ENCODE measurements at places on chromosomes 11 and 22.

DNA sequence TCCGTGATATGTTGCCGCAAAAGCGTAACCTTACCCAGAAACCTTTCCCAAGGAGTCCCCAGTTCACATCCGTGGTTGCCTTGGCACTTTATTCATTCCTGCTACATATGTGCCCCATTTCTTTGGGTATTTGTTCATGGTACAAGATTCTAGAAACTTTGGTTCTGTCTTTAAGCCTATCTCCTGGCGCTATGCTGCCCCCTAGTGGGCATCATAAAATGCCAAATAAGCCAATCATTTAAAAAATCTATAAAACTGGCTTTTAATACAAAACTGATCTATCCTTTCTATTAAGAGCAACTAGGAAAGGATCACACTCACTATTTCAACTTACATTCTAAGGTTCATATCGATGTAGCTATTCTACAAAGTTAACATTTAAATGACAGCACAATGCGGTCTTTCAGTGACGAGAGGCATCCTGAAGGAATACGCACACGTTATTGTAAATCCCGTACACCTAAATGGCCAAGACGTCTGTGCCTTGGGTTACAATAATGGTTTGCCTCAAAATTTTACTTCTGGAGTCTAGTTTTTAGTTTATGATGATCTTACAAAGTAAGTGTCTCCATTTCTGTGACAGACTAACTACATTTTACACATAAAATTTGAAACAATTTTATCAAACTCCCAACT, 16.2 kb downstream of the PIWIL3 start:
- no peak for DNase-seq

DNA sequence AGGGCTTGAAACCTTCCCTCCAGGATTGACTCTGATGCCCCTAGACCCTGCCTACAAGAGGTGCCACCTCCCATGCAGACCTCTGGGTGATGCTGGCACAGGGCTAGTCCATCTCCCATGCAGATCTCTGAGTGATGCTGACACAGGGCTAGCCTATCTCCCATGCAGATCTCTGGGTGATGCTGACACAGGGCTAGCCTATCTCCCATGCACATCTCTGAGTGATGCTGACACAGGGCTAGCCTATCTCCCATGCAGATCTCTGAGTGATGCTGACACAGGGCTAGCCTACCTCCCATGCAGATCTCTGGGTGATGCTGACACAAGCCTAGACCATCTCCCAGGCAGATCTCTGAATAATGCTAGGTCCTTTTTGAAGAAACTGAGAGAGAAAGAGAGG, 321.7 kb downstream of the NTM start:
- DNase-seq = no peak

DNA sequence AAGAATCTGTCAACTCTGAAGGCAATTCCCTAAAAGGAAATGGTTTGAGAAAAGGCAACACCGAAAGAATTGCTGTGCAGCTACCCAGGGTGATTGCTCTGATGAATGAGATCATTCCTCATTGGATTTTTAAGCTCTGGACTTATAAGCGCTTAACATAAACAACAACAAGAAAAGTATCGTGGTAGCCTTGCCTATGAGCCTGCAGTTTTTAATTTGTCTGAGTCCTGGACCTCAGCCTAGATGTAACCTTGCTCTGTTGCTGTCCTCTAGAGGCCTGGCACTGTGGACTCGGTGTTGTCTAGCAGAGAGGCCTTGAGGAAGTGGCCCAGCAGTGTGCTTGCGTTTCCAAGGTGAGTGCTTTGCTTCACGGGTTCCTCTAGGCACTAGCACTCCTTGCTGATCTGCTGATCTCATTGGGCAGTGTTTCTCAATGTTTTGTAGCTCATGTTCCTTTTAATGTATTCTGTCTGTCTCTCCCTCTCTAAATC, 20.4 kb downstream of the CCDC81 start:
- DNase-seq = no peak

DNA sequence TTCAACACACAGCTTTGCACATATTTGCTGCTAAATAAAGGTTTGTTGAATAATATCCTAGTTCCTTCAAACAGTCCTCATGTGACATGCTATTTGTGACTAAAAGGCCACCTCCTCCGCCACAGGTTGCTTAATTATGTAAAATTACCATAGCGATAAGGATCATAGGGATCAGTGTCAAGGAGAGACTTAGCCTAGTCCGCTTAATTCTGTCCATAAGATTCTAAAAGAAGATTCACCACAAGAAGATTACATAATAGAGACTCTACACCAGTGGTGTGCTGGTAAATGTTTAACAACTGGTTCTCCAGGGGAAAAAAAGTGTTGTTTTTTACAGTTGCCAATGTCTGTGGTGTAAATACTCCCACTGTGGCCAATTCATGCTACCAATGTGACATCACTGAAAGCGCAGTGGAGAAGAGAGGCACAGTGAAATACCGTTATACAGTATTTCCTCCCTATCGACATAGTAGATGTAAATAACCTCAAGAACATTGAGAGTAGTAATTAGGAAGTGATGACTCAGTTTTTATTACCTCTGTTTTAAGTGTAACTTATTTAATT, 4.2 kb upstream of the CHRDL2 start:
- no peak for DNase-seq

- DNase-seq = no peak
Measured at GRCh38 chr11:77968337-77968736, 26.1 kb downstream of the INTS4 start.

DNA sequence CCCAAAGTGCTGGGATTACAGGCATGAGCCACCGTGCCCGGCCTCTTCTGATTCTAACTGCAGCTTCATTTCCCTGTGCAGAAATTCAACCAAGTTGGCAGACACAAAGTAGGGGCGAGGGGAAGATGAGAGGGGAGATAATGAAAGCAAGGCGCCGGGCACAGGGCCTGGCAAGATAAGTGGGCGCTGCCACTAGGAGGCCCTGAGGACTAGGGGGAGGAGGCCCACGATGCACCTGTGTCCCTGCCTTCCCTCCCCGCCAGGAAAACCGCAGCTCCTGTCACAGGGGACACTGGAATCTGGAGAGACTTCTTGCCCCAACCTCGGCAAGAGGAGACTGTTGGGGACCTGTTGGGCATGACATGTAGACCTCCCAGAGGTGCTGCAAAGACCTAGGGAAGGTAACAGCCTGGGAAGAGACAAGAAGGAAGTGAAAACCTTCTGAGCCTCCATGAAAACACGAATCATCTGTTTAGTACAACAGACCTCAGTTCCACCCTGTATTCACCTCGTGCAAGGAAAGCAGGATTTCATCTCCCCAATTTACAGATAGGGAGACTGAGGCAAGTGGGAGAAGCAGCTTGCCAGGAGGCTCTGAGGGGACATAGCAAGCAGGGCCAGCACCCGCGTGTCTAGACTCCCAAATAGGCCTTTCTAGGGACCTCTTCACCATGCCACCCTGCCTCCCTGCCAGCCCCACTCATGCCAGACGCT, 3.1 kb upstream of the LGALS1 start:
- no peak for DNase-seq

DNA sequence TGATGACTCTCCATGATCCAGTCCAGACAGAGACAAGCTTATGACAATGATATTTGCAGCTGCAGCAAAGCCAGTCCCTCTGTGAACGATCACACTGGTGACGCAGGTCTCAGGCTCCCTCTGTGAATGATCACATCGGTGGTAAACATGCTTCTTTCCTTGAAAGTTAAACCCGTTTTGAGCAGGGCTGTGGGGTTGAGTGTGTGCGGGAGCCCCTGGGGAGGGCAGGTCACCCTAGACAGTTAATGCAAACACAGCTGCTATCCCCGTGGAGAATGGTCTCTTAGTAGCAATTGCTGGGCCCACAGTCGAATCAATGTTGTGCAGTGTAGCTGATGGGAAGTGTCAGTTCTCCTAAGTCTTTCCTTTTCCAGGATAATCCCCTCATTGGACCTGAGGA, 71.0 kb upstream of the KIRREL3 start:
- DNase-seq = peak; percentile 3

GRCh38 chr11:68293708-68294107, 18.7 kb upstream of the LRP5 start:
- DNase-seq = no peak

DNA sequence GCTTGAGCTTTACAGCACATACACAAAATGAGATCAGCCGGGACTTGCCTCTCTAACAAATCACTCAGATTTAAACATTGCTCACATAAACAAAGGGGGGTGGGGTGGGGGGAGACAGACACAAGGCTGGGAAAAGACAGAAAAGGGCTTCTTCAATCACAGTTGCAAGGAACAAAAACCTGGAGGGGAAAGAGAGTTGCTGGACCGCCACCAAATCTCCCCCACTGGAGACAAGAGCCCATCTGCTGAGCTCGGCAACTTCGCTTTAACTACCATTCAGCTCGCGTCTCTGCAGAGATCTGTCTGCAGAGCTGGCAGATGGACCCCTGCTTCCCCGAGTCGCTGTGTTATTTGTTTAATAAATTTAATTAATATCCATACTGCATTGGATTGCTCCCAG, 165.0 kb downstream of the RCN1 start:
- no peak for DNase-seq

- no peak for DNase-seq
Measured at GRCh38 chr11:11069841-11070835, 212.3 kb upstream of the ZBED5 start.

GRCh38 chr22:27097506-27097905, 440.1 kb downstream of the MIAT start:
- DNase-seq = no peak

DNA sequence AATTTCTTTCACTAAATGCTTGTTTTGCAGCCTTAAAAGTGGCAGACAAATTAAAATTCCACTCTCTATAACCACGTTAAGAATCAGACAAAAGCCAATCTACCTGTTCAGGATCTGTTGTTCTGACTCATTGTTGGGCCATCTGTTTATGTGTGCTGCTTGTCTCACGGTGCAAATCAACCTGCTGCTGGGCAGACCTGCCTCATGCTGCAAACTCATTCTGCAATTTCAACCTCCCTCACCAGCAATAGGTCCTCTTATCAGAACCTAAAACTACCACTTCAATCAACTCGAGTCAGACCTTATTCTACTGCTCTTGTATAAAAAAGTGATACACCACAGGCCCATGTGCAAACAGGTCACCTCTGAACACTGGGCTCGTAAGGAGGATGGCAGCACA, 75.1 kb downstream of the LARGE2 start:
- DNase-seq = no peak

DNA sequence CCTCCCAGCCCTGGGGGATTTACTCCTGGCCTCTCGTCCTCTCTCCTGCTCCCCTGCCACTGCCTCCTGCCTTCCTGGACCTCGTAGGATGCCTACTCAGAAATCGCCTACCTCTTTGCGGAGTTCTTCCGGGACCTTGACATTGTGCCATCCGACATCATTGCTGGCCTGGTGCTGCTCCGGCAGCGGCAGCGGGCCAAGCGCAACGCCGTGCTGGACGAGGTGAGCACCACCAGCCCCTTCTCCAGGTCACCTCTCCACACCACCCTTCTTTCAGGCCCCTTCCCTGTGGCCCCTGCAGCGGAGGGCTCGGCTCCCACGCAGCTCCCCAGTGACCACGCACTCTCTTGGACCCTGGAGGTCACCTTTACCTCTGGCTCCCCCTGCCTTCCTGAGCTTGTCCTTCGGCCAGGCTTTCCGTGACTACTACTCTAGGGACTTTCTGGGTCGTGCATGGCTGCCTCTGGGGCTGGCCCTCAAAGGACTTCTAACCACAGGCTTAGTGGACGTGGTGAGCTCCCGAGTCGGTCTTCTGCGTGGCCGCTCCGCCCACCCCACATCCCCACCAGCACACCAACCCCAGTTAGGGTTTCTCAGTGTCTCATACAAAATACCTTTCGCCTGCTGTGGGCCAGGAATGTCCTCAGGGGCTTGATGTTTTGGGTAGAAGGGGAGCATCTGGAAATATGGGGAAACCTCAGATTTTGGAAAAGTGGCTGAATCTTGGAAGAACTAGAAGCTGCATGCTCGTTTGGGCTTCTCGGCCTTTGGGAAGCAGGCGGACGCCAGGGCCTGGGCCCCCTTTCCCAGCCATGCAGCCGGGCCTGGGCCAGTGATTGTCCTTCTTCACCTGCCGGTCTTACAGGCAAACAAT, 24.1 kb upstream of the MYRF start:
- no peak for DNase-seq

- DNase-seq = no peak
Measured at GRCh38 chr22:28329186-28330073, 350.2 kb downstream of the TTC28 start.

DNA sequence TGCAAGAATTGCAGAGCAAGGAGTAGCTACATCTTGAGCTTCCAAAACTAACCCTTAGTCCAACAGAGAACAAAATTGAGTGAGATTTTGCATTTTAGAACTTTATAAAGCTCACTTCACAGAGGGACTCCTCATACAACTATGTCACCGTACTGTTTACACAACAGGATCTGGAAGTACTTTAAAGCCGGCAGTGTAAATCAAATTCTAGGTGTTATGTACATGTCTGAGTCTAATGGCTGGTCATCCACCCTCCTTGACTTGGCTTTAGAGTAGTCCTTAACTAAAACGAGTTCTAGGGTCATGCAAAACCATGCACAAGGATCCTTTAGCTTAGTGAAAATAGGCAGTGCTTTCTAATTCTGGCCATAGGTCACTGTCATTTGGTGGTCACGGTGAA, 23.5 kb downstream of the IRAG1 start:
- DNase-seq = peak; percentile 70

DNA sequence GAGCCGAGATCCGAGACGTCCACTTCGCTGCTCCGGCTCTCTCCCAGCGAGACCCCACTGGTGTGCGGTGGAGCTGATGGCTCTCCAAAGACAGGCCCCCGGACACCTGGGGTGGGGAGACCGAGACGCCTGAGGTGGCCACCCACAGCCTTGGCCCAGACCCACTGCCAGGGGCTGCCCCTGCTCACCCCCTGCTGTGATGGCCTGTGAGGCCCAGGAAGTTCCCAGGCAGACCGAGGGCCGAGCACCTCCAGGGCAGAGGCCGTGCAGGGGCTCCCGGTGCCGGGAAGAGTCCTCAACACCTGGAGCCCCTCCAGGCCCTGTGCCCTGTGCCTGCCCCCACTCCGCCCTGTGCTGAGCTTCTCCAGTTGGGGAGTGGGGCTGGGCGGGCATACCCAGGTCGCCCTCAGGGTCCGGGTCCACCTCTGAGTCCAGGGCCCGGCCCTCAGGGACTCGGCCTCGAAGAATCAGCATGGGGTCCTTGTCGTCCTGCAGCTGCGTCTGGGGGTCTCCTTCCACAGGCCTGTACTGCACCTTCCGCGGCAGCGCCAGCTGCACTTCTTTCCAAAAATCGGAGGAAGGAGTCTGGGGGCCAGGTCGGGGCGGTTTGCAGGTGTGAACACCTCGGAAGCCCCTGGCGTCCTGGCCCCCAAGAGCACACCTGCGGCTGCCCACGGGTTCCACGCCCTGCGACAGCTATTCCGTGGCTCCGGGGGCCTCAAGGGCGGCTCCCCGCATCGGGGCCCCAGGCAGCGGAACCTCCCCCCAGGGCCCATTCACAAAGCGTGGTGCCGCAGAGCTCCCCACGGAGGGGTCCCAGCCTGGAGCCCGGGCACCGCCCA, 8.6 kb downstream of the SIGIRR start:
- DNase-seq = no peak

- DNase-seq = no peak
Measured at GRCh38 chr11:45647329-45647728, 18.1 kb downstream of the CHST1 start.

GRCh38 chr11:35180317-35181233, 41.6 kb downstream of the CD44 start:
- no peak for DNase-seq

- DNase-seq = no peak
Measured at GRCh38 chr22:19885841-19886592, 31.3 kb upstream of the GNB1L start.

GRCh38 chr22:23414727-23415489, 165.2 kb downstream of the IGLL1 start:
- no peak for DNase-seq

Measured in NCI-H187 (cell line).